ENCODE measurements at places on chromosomes 16 and 17.
A peak's percentile ranks its signal among the peaks of the same experiment; 100 is the strongest.

GRCh38 chr16:15996432-15997109 is 47.2 kb downstream of the ABCC1 start:
- DNase-seq, result no peak

DNA sequence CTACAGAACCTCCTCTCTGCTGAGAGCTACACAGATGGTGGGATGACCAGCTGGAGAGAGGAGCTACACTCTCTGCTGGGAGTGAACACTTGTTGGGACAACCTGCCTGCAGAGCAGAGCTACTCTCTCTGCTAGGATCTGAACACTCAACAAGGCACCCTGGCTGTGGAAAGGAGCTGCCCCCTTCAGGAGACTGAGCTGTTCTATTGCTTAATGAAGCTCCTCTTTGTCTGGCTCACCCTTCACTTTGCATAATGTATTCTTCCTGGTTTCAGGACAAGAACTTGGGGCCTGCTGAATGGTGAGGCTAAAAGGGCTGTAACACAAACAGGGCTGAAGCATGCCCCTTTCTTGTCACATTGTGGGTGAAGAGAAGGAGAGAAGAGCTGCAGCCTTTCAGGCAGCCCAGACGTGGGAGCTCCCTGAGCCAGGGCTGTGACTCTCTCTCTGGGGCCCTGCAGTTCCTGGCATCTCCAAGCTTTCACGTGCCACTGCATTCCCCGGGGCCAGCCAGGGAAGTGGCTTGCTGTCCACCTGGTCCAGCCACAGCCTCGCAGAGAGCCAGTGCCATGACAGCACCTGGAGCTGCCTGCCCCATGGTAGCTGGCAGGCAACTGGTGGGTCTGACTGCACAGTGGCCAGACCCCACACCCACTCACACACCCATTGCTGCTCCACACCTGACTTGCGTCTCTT is 272.8 kb upstream of the KCNJ16 start:
- no peak for DNase-seq

DNA sequence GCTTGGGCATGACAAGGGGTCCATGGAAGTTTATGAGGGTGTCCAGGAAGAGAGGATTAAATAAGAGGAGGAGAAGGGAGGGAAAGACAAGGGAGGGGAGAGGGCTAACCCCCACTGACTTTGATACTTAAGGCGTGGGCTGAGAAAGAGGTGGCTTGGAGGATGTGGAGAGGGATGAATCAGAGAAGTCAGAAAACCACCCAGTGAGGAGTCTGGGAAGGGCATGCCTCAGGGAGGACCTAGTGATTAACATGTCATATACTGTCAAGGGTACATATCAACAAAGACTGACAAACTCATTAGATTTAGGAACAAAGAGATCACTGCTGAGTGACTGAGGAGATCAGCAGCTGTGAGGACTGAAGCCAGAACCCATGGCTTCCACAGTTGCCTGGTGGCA is 145.4 kb downstream of the IRX5 start:
- DNase-seq, result no peak

DNA sequence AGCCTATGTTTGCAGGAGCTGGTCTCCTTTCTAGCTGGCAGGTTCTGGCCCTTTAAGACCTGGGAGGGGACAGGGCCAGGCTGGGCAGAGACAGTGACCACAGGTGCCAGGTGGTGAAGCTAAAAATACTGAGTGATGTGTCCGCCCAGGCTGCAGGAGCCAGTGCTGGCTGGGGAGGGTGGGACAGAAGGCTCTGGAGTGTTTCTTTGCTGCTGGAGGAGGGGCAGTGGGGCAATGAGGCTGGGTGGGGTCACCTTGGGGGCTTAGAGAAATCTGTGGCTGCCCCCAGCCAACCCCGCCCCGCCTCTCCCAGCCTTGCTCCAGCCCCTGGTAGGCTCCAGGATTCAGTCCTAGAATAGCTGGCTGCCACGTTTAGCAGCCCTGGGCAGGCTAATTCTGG is 30.4 kb upstream of the SBK1 start:
- no peak for DNase-seq

- no peak for DNase-seq
Observed at GRCh38 chr16:48531011-48531962, 78.7 kb downstream of the N4BP1 start.

DNA sequence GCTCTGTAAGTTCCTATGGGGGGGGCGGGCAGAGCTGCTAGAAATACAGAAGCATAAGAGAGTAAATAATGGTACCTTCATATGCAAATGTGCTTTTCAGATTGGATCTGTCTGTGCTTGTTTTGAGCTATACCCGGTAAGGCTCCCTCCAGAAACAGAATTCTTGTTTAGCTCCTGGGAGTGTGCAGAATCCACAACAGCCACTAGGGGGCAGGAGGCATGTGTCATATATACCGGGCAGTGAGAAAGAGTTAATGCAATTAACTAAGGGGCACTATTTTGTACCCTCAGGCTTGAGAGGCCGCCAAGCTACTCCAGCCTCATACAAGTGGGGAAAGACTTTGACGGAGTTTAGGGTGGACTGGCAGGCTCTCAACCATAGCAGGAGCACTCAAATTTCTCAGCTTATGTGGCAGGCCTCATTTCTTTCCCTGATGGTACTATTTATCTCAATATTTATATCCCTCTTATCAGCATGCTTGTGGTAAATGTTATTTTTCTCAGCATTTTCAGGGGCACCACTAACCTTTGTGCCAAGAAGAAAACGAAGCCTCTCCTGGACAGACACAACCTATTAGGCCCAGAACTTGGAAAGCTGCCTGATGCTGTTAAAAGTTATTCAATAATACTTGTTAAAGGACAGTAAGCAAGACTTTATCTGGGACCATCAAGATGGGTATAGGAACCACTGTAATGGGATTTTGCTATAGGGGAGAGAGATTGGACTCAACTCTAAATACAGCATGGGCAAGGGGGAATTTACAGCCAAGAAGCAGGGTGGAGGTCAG is 10.7 kb upstream of the CENPV start:
- DNase-seq, result peak; percentile 57

DNA sequence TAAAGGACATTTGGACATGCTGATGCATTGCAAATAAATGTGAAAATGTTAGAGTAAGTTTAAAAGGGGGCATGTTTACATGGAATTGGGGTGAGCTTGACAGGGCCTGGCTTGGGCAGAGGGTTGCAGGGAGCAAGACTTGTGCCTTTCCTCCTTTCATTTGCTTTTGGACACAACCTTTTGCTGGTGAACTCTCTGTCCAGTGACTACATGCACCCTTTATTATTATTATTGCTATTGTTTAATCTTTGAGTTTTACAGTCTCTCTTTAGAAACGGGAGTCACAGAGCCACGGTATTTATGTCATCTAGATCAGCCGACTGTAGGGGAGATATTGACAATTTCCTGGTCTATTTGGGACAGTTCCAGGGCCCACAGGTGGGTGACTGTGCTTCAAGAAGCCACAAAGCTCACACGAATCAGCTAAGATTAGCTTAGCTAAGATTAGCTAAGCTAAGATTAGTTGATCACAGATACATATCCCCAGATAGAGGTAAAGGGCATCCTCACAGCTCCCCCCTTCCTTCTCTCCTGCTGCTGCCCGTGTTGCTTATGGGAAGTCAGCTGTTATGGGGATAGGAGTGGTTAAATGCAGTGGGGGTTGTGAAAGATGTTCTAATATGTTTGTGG is 28.9 kb upstream of the ETV4 start:
- no peak for DNase-seq

- DNase-seq, result no peak
Observed at GRCh38 chr16:1433263-1433560, 2.3 kb downstream of the PERCC1 start.

DNA sequence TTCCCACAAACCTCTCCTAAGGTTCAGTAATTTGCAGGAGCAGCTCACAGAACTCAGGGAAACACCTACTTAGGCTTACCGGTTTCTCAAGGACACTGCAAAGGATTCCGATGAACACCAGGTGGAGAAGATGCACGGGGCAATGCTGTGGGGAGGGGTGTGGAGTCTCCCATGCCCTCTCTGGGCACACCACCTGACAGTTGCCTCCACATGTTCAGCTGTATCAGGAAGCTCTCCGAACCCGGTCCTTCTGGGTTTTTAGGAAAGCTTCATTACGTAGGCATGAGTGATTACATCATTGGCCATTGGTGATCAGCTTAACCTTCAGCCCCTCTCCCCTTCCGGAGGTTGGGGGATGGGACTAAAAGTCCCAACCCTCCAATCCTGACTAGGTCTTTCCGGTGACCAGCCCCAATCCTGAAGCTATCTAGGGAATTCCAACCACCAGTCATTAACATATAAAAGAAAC is 21.6 kb downstream of the C17orf58 start:
- no peak for DNase-seq

DNA sequence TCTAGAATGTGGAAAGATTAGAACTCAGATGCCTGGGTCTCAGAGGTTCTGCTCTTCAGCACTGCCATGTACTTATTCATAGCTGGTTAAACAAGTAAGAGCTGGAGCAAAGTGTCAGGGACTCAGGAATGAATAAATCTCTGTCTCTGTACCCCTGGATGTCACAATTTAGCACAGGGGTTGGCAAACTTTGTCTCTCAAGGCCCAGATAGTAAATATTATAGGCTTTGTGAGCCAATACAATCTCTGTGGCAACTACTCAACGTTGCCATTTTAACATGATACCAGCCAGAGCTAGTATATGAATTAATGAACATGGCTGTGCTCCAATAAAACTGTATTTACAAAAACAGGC is 220.3 kb upstream of the MON1B start:
- no peak for DNase-seq

- no peak for DNase-seq
Observed at GRCh38 chr16:78057803-78058564, 35.6 kb downstream of the CLEC3A start.

DNA sequence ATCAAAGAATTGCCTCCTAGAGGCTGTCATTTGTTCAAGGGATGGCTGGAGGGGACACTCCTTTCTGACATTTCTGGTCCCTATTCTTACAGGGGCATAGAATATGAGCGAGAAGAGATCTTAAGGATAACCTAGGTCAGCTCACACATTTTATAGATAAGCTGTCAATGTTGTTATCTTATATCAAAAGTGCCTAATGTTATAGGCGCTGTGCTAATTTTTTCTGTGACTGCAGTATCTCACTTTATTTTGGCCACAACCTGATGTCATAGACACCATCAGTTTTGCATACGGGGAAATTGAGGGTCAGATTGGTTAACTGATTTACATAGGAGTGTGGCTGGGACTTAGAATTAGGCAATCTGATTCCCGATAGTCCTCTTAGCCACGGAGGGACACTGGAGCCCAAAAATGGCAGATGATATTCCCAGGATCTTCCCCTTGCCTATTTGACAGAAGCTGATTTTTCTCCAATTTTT is 1.2 kb downstream of the CPD start:
- no peak for DNase-seq

GRCh38 chr17:6578491-6578890 is 22.1 kb upstream of the PITPNM3 start:
- DNase-seq, result no peak

GRCh38 chr17:20228860-20229259 is 219.7 kb downstream of the SPECC1 start:
- DNase-seq, result no peak

DNA sequence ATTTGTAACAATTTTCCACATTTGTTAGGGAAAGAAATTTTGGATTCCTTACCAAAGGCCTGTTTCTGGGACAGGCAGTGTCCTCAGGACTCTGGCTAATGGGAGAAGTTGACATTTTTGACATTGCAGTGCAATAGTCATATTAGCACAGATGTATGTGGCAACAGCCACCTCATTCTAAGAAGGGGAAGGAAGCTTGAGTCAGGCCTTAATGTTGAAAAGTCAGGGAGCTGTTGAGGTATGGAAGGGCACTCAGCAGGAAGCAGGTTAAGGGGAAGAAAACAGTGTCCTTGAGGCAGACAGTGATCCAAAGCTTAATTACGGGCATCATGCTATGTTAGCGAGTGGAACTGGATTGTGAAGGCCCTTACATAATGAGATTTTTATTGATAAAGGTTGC is 20.9 kb downstream of the AKTIP start:
- no peak for DNase-seq

DNA sequence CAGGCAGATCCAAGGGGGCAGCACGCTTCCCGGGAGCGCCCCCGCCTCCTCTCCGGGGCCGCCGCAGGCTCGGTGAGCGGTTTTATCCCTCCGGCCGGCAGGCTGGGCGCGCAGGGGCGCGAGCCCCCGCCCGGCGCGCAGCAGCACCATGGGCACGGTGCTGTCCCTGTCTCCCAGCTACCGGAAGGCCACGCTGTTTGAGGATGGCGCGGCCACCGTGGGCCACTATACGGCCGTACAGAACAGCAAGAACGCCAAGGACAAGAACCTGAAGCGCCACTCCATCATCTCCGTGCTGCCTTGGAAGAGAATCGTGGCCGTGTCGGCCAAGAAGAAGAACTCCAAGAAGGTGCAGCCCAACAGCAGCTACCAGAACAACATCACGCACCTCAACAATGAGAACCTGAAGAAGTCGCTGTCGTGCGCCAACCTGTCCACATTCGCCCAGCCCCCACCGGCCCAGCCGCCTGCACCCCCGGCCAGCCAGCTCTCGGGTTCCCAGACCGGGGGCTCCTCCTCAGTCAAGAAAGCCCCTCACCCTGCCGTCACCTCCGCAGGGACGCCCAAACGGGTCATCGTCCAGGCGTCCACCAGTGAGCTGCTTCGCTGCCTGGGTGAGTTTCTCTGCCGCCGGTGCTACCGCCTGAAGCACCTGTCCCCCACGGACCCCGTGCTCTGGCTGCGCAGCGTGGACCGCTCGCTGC is 832 bp downstream of the CDK5R1 start:
- peak; percentile 37 for DNase-seq

- DNase-seq, result no peak
Observed at GRCh38 chr17:59028328-59028727, 78.4 kb downstream of the TRIM37 start.

DNA sequence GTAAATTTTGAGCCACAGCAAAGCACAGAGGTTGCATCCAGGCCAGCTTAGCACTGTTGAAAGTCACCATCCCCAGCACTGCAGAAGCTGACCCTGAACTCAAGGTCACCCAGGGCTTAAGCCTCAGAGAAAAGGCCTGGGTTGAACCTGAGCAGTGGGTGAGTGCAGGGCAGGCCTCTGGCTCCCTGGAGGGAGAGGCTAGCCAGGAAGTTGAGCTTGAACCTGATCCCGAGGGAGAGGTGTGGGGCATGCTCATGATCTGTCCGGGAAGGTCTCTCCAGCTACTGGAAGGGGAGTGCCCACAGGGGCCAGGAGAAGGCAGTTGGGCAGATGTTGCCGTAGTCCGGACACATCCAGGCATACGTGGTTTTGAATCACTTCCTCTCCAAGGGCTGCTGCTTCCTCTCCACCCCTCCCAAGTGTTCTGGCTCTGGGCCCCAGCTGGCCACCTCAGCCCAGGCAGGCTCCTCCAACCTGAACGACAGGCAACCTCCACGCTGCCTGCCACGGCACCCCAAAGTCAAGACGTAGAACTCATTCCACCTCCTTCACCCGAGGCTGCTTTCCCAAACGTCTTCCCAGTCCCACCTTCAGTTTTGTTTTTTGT is 18.4 kb downstream of the CARHSP1 start:
- DNase-seq, result no peak

DNA sequence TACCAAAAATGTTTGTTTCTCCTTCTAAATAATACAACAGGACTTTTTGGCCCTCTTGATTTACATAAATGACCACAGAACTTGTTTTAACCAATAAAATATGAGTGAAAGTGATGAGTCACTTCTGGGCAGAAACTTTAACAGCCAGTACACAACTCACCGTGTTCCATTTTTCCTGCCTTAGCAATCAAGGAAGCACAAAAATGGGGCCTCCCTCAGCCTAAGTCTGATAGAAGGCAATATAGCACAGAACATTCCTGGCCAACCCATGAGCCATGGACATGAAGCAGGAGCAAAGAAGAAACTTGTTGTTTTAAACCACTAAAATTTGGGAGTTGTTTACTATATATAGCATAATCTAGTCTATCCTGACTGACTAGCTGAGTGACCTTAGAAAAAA is 61.1 kb upstream of the MTMR4 start:
- DNase-seq, result no peak

GRCh38 chr16:78278056-78278450 is 178.6 kb downstream of the WWOX start:
- no peak for DNase-seq

Measured in naive thymus-derived CD4-positive, alpha-beta T cell (primary cell).